ENCODE measurements at places on chromosomes 2 and 18.

DNA sequence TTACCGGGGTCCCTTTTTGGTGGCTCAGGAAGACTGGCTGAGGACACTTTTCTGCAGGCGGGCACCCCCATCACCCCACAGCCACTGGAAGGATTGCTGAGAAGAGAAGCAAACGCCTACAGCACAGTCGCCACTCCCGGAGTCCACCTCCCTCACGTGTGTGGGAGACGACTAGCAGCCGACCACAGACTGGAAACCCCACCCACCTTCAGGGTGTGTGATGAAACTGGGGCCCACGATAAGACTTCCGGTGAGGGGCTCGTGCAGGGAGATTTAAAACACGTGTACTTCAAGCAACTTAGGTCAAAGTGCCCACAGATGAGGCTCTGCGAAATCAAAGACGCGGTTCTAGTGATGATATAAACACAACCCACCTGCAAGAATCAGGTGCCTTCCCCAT lies 26.3 kb downstream of the MBP start:
- DNase-seq = no peak

DNA sequence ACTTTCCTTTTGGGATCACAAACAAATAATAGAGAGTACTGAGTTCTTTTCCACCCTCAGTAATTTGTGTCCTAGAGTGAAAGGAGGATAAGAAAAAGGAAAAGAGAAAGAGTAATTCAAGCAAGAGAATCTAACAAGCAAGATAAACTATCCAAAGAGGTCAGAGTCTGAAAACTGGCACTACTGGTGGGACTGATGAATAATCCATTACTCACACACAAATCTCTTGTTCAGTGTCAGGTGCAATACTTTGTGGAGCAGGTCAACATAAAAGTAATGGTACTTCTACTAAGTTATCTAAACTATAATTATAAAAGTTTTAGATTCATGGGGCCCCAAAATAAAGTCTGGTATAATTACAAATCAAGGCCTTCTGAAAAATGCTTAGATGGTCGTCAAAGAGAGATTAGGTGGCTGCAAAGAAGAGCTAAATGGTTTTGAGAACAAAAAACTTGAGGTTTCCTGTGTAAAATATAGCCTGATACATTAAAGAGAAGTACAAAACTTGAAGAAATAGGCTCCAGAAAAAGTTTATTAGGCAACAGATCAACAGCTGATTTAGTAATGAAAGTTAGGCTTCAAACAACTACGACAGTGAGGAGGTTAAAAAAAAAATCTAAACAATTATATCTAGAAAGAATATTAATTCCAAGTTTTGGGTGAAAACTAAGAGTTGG lies 109.4 kb downstream of the BAZ2B start:
- DNase-seq = no peak

GRCh38 chr2:189407281-189408209 lies 33.7 kb upstream of the WDR75 start:
- no peak for DNase-seq

- DNase-seq = no peak
These were observed 109.1 kb upstream of the CRIM1 start for GRCh38 chr2:36246320-36246990.

DNA sequence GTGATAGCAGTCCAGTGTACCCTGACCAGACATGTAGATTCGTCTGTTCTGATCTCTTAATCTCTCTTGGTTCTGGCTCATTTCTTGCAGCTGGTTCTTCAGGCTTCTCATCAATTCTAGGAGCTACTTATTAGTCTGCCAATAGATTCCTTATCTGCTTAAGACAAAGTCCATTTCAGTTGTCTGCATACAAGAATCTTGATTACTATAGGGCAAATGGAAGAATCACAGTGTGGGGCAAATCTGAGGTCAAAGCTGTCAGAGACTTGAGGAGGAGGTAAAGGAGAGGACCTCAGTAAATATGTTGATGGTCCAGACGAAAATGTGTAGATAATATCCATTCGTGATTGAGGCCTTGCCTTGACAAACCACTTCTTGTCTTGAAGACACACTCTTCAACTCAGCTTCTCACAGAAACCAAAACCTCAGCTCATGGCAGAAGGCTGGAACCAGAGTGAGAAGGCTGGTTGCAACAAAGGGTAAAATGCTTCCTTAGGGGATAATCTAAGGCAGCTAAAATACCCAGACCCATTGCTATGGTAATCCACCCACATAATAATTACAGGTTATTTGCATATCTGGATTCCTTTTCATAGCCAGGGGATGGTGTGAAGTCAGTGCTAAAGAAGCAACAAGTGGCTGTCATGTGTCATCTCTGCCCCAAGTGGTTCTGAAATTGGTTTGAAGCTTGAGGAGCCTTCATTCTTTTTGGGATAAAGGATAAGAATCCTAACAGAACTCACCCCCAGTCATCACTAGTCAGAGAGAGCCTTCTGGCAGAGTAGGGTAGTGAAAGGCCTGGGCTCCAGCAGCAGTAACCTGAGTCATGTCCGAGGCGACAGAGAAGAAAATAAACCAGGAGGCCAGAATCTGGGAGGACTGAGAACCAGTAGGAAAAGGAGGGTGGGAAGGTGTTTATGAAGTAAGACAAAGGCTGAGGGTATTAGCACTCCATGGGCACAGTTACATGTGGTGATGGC lies 29.2 kb upstream of the PELI1 start:
- DNase-seq = no peak

- DNase-seq = no peak
These were observed 169.8 kb upstream of the HS6ST1 start for GRCh38 chr2:128488434-128488833.

GRCh38 chr18:49177812-49178211 lies 227.0 kb upstream of the SMAD7 start:
- DNase-seq = no peak

DNA sequence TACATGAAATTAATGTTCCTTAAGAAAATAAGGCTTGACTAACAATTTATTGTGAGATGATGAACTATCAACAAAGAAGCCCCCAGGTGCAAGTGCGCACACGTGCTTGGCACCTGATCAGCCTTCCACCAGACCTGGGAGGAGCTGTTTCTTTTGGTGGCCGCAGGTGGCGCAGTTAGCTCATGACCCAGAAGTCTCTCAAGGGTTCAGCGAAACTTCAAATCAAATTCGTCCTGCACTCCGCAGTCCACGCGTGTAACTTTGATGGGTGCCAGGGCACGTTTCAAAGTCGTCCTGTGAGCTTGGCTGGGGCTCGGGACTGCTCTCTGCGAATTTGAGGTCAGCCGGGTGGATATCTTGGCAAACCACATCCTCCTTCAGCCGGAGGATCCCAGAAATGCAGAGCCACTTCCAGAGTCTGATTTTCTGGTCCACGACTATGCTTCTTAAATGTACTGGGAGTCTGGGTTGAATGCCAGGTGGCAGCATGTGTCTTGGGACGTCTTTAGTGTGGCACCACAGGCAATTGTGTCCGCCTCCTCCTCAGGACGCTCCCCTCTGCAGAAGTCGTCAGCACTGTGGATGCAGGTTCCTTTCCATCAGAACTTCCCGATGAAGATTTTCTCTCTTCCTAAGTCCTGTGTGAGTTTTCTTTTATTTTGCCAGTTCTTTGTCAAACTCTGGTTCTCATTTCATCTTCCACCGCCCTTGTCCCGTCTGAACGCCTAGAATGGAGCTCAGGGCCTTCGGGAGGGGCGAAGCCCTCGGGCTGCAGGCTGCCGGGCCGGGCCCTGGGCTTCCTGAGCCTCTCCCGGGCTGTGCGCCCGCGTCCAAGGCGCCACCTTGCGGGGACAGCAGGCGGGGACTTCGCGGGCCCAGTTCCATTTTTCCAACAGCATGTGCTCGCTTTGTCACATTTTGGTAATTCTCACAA lies 61.3 kb upstream of the RAPGEF4 start:
- DNase-seq = no peak

GRCh38 chr2:39094717-39095363 lies 26.0 kb downstream of the SOS1 start:
- no peak for DNase-seq

DNA sequence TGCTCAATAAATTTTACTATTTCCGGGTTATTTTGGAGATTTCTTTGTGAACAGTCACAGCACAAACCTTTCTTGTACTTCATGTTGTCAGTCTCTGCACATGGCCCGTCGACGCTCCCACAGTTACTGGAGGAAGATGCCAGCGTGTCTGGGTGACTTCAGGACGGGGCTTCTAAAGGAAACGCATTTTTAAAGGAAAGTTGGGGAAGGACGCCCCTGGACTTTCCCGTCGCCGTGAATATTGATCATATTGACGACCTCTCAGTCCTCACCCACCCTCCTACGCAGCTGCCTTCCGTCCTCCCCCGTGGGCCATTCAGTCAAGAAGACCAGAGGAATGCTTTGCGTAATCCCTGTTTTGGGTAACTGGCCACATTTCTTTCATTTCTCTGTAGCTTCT lies 71.1 kb upstream of the SNTG2 start:
- DNase-seq = no peak

DNA sequence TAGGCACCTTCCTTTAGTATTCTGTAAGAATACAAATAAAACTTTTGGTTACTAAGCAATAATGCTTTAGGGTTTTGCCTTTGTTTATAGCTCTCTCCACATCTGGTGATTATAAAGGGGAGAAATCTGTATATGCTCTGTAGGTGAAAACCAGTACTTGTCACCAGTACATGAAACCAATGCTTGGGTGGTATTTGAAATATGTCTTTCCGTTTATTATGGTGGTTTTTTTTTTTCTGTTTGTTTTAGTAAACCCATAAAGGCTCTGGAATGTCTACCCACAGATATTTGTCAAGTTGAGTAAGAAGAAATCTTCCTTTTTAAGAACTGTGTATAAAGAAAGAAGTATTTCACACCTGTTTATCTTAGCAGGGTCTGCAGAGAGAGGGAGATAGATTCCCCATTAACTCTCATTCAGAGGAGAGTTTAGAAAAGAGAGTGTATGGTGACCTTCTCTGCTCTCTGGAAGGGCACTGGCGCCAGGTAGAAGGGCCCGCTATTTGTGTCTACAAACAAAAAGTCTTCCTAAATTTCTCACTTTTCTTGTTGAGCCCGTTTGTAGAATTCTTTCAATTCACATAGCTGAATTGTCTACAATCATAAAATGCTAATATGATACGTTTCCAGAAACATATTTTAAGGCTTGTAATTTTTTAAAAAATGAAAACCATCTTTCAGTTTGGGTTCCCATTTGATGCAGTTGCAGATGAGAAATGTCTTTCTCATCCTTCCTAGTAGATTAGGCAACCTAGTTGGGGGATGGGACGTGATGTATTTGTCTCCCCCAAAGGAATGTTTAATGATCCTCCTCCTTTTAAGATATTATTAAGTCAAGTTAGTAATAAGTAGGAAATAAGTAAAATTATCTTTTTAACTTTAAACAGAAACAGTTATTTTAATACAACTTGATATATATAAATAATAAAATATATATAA lies 33.9 kb downstream of the MAP3K20 start:
- no peak for DNase-seq

DNA sequence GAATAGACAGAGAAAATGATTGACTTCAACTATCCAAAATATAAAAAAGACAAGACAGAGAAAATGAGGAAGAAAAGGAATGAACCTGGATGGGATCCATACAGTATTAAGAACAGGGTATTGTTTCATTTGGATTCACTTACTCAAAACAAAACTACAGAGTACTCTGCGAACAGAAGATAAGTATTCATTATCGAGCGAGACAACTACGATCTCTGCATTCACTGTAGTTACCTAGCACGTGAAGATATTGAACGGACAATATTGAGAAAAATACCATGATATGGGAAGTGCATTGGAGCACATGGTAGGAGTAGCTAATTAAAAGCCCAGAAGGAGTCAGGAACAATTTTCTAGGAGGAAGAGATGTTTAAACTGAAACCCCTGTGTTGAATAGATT lies 1.0 kb upstream of the ORC2 start:
- DNase-seq = no peak

DNA sequence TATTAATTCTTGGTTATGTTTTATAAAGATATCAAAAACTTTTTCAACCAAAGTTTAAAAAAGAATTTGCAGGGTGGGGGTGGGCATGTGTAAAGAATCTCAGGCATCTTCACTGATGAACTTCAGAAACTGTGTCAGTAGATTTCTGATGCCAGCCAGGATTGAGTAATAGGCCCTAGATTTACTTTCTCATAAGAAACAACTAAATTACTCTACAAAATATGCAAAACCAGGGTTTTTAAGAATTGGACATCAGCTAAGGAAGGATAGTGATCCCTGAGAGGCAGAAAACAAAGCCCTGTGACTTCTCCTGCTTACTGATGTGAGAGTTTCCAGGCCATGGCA lies 11.9 kb upstream of the IL1R1 start:
- DNase-seq = no peak

DNA sequence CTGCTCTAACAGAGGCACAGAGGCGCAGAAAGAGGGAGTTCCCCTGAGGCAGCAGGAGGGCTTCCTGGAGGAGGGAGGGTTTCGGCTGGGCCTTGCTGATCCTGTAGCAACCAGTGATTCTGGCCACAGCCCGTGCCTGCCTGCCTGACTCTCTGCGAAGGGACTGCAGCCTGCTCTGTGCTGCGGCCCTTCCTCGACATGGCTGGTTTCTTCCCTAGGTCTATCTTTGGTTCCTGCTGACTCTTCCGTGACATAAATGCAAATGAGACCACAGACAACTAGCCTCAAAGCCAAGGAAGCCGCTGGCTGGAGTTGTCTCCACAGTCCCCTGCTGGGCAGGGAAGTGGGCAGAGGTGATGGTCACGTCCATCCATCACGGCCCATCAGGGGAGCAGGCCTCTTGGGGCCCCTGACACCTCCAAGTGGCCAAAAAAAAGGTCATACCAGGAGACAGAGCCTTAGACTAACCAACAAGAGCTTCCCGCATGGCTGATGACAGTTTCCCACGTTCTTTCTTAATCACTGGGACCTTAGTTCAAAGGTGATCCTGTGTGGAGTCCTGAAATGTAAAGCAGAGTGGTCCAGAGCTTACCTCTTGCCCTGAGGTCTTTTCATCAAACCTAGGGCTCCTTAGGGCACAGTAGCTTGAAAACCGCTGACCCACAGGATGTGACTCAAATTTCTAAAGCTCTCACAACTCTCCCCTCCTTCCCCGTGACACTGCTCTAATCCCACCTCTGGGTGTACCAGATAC lies 55.3 kb downstream of the HS1BP3 start:
- peak; percentile 58 for DNase-seq

DNA sequence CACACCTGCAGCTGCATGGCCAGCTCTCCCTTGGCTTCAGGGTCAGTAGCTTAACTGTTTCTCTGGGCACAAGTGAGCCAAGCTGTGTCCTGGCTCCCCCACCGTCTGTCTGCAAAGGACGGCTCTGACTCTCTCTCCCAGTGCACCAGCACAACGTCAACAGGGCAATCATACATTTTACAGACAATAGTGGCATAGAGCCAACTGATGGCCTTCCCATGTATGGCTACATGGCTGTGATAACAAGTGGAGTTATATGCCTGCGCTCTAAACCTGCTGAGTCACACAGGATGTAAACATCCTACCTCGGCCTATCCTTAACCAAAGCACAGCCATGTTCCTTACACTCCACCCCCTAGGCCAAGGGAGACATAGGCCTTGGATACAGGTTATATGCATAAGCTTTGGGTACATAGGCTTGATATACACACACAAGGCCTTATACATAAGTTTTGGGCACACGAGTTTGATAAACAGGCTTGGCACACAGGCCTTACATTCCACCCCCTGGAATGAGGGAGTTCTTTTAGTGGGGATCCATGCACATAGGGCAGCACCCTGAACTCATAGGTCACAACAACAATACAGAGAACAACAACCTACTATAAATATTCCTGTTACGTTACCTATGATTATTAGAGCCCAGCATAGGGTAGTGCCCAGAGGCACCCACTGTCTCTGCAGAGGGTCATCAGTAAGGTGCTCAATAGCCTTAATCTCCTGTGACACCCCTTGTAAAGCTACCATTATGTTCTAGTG lies 17.7 kb downstream of the PHOSPHO2 start:
- no peak for DNase-seq

Measured in Ammon's horn (tissue), 1 donor.